ENCODE measurements at places on chromosomes 1 and 21.

GRCh38 chr1:87958201-87958600, 629.5 kb downstream of the LMO4 start:
- no peak for DNase-seq

- no peak for DNase-seq
Observed at GRCh38 chr1:91836331-91837040, 49.5 kb downstream of the TGFBR3 start.

DNA sequence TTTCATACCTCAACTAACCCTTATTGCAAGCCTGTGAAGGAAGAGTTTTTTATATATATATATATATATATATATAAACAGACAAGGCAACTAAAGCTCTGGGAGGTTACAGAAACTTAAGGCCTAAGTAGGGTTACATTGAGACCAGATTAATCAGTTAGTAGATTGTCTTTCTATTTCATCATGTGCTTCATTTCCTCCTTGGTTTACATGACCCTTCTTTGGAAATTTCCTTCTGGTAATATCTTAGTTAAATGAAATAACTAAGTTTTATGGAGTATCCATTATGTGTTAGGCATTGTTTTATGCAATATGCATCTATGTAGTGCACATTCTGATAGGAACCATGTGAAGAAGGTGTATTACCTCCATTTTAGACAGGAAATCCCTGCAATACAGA, 112.7 kb downstream of the FGGY start:
- DNase-seq: no peak

DNA sequence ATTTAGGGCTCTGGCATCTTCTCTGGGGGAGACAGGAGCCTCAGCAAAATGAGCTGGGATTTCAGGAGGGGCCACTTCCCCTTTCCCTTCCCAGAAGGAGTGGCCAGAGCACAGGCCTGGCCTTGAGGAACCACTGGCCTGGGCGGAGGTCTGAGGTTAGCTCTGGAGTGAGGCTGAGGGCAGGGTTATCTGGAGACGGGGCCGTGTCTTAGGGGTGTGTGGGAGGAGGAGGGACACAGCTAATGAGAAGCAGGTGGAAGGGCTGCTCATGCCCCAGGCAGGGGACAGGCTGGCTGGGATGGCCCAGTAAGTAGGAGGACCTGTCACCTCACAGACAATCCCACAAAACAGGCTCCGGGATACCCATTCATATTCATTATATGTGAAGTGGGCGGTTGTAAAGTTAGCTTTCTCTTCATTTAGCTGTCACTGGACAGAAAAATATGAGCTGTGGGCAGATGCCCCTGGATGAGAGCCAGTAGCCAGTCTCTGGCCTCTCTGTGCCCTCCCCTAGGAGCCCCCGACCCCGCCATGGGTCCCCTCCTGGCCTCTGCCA, 12.4 kb downstream of the ALX3 start:
- no peak for DNase-seq

GRCh38 chr1:18316764-18317163, 164.0 kb upstream of the KLHDC7A start:
- no peak for DNase-seq

DNA sequence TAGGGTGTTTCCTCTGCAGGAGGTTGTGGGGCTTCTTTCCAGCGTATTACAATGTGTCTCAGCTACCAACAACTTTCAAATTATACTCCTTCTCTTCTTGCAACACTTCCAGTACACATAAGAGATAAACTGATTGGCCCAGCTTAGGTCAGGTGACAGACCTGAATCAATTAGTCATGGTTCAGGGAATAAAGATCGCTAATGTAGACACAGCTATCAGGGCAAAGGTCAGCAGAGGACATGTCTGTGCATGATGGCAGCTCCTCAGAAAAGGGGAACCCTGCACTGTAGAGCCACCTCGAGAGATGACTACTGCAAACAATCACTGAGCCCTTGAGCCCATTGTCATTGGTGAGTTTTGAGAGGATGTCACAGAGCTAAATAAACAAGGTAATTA, 36.8 kb upstream of the PKN2 start:
- DNase-seq: no peak

GRCh38 chr1:64875101-64875500, 91.2 kb downstream of the JAK1 start:
- DNase-seq: no peak

- no peak for DNase-seq
Observed at GRCh38 chr1:183892351-183892793, 87.5 kb downstream of the RGL1 start.

DNA sequence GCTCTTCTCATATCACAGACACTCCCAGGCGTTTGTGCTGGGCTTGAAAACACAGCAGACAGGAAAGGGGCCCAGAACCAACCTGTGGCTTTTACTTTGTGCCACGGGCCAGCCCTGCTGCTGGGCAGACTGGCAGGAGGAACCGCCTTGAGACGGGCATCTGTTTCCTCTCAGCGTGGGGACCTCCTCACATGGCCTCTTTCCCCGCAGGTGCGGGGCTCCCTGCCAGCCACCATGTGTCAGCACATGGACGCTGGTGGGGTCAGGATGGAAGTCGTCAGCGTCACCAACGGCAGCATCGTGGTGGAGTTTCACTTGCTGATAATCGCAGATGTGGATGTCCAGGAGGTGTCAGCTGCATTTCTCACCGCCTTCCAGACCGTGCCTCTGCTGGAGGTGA, 47.8 kb downstream of the UMODL1 start:
- no peak for DNase-seq

- DNase-seq: no peak
Observed at GRCh38 chr1:18996548-18997177, 40.2 kb upstream of the IFFO2 start.

Data from central memory CD4-positive, alpha-beta T cell (primary cell).